ENCODE measurements at places on chromosomes 2 and 18.

DNA sequence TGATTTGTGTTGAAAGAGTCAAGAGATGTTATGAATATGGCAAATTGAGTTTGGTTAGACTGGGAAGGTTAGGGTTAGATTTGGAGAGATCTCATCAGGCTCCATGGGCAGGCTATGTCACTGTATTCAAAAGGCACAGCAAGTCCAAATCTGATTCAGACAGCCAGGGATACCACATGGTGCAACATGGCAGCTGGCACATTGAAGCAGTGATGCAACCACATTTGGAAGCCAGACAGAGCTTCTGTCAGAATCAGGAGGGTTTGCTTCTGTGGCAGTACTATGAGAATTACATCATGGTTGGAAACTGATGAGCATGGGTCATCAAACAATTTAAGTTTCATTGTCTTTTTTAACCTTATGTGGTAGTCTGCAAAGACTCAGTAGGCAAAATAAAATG lies 772.2 kb downstream of the SUCLG1 start:
- no peak for DNase-seq

DNA sequence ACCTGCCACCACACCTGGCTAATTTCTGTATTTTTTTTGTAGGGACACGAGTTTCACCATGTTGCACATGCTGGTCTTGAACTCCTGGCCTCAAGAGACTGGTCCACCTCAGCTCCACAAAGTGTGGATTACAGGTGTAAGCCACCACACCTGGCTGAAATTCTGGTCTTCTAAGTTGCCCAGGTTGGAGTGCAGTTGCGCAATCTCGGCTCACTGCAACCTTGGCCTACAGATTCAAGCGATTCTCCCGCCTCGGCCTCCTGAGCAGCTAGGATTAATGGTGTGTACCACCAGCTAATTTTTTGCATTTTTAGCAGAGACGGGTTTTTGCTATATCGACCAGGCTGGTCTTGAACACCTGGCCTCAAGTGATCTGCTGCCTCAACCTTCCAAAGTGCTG lies 5.6 kb downstream of the POLR2D start:
- DNase-seq = no peak

GRCh38 chr18:77486985-77487384 lies 237.3 kb downstream of the GALR1 start:
- DNase-seq = no peak

GRCh38 chr2:188046437-188046836 lies 245.2 kb upstream of the GULP1 start:
- no peak for DNase-seq

DNA sequence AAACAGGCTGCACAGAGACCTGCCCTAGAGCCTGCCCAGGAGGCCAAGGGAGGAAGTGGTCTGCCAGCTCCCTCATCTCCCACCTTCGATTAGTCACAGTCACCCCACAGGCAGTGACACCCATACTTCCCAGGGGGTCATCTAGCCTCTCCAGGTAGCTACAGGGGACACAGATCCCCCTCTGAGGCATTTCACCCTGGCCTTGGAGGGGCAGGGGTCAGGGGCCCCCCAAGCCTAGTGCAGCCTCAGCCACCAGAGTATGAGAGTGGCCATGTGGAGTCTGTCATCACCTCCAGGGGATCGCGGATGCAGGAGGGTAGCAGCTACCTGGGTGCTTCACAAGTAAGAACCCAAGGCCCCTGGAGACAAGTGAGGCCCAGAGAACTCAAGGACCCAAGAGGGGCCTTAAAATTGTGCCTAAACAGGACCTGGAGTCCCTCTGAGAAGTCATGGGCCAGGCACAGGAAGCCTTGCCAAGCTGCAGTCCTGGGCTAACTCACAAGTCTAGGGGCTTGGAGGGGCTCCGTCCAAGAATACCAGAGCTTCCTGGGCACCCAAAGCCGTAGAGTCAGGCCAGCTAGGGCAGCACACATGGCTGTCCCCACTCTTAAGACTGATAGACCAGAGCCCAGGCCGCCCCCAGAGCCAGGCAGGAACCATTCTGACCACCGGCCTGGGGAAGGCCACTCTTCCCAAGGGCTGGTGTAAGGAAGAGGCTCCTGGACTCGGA lies 354.3 kb upstream of the ID2 start:
- DNase-seq = no peak

DNA sequence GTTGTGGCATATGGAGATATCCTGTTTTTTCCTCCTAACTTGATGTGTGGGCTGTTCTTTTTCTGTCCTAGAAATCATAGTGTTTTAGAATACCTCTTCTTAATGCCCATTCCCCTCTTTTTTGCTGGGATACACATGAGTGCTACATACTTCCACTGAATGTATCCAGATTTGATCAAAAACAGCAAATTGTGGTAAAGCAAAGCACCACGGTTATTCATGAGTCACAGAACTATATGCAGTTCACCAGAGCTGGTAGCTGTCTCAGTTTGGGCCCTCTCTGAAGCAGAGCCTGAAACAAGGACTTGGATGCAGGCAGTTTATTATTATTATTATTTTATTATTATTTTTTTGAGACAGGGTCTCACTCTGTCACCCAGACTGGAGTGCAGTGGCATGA lies 69.9 kb upstream of the CTLA4 start:
- DNase-seq = no peak

- DNase-seq = no peak
Measured at GRCh38 chr18:40079786-40080185, 1875.2 kb upstream of the PIK3C3 start.

DNA sequence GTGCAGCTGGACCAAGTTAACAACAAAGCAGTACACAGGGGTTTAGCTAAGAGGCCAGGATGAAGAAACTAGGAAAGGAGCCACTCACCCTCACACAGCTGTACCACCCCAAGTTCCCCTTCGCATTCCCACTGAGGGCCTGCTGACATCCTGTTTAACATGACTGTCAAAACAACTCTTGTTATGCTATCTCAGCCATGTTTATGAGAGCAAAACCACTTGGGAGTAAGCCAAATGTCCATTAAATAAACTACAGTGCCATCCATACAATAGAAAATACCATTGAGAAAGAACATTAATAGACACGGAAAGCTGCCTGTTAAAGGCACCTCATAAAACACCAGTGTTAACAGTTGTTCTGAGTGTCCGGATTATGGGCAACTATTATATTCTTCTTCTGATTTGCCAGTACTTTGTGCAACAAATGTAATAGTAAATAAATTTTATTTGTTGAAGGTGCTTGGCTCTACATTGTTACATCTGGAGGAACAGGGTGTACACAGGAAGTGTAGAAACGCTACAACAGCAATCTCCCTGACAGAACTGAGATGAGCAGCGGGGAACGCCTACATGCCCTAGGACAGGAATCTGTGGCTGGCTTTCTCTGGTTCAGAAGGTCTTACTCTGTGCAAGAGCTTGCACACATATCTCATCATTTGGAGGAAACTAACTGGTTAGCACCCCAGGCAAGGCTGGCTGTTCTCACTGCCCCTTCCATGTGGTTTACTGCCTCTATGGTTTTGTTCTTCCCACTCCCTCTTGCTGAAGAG lies 85.6 kb downstream of the EHD3 start:
- no peak for DNase-seq

DNA sequence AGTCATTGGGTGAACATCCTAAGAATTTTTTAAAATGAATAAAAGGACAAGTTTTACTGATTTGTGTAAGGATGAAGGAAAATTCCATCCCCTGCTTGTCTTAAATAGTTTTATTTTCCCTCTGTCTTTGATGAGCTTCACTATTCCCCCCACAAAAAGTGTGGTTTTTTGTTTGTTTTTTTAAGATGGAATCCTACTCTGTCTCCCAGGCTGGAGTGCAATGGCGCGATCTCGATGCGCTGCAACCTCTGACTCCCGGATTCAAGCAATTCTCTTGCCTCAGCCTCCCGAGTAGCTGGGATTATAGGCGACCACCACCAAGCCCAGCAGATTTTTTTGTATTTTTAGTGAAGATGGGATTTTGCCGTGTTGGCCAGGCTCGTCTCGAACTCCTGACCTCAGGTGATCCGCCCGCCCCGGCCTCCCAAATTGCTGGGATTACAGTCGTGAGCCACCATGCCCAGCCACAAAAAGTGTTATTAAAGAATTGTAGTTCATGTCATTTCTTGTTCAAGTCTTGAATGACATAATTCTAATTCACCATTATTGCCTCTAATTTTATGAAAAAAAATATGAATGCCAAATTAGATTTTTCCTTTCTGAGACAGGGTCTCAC lies 91.7 kb downstream of the AGPS start:
- DNase-seq = no peak

DNA sequence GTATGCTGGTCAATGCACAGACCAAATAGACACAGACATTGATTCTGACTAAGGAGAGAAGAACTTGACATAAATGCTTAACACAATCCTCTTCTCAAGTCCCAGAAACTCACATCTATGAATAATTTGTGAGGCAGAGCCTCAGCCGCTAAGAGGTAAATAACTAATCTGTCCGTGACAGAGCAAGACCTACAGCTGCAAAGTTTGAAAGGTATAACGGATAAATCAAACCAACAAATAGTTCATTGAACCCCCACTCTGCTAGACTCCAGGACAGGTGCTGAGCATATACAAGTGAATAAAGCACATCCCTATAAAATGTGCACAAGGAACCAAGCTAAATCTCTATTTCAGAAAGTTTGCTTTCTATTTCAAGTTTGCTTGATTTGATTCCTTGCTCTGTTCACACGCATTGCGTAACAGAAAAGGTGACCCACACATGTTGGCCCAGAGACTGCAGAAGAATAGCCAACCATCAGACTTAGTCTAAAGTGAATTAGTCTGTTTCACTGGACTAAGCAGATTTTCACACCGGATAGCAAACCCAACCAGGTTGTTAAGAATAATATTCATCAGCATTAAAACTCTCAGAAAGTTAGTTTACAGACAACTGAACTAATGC lies 51.7 kb downstream of the NCKAP5 start:
- no peak for DNase-seq

GRCh38 chr18:6088432-6088831 lies 193.1 kb upstream of the TMEM200C start:
- no peak for DNase-seq

DNA sequence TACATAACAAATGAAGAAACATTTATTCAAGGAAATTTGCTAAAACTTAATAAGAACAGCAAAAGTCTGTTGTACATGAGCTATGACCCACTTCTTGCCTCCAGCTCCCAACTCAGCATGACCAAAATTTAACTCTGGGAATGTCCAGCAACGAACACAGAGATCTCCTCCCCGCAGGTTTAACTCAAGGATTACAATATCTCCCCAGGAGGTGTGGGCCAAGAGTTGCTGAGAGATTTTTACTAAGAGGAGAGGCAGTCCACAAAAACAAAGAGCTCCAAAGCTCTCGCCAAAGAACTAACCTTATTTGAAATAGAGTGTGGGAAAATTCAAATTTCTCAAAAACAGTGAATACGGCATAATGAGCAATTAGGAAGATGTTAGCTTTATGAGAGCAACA lies 318.5 kb downstream of the GRB14 start:
- DNase-seq = no peak

DNA sequence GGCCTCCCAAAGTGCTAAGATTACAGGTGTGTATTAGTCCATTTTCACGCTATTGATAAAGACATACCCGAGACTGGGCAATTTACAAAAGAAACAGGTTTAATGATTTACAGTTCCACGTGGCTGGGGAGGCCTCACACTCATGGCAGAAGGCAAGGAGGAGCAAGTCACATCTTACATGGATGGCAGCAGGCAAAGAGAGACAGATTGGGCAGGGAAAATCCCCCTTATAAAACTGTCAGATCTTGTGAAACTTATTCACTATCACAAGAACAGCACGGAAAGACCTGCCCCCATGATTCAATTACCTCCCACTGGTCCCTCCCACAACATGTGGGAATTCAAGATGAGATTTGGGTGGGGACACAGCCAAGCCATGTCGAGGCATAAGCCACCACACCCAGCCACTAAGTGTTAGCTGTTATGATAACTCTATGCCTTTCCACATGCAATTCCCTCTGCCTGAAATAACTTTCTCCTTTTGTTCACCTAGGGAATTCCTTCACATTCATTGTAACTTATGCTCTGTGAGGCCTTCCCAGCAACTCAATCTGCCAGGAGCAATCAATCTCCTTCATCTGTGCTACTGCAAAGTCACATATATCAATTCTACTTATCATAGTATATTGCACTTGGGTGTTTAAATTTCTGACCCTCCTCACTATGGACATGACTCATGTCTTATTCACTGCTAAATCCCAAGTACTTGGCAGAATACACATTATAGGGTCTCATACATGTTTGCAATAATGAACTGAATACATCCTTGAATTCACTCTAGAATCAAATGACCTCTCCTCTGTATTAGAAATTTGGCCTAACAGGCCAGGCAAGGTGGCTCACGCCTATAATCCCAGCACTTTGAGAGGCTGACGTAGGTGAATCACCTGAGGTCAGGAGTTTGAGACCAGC lies 7.4 kb downstream of the MCEE start:
- DNase-seq = no peak

DNA sequence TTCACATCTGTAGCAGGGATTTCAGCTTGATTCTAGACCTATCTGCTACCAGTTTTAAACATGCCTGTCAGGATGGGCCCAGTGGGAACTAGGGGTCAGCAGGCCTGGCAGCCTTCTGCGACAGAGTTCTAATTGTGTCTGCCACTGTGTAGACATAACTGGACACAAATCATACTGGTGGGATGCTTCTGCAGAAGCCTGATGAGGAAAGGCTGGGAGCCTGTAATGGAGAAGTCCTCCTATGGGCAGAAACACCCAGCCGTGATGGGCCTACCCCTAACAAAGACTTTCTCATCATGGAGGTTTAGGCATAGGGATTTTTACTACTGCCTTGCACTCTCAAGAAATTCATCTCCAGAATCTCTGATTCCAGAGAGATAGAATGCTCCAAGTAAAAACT lies 166.9 kb downstream of the PDE11A start:
- DNase-seq = no peak

DNA sequence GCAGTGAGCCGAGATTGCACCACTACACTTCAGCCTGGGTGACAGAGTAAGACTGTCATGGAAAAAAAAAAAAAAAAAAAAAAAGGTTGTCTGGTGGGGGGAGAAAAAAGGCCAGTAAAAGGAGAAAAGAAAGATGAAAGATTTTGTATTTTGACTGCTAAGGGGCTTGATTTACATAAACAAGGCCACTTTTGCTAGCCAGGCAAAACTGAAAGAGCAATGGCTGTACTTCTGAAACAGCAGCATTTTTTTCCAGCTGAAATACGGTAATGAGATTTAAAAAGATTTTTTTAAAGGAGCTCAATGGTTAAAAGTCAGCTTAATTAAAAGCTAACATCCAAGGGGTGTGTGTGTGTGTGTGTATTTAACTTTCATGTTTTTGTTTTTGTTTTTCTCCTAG lies 11.3 kb upstream of the OXER1 start:
- DNase-seq = no peak

GRCh38 chr2:136230464-136230863 lies 112.5 kb upstream of the CXCR4 start:
- DNase-seq = no peak

GRCh38 chr2:124193706-124194105 lies 168.6 kb downstream of the CNTNAP5 start:
- DNase-seq = no peak

DNA sequence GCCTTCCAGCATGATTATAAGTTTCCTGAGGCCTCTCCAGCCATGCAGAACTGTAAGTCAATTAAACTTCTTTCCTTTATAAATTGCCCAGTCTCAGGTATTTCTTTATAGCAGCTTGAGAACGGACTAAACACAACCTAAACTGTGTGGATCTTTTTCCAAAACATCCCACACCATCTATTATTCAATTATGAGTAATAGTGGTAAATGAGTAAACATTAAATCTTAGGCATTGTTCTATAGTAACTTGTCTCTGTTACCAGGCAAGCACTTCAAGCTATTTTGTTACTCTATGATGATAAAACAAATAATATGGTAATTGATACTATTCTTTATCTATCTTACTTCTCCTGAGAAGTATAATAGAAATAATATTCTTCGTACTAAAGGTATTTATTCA lies 536.9 kb upstream of the CHAC2 start:
- DNase-seq = no peak

Measured in right forelimb (tissue), 1 donor.